ENCODE measurements at places on chromosomes 11 and 22.

DNA sequence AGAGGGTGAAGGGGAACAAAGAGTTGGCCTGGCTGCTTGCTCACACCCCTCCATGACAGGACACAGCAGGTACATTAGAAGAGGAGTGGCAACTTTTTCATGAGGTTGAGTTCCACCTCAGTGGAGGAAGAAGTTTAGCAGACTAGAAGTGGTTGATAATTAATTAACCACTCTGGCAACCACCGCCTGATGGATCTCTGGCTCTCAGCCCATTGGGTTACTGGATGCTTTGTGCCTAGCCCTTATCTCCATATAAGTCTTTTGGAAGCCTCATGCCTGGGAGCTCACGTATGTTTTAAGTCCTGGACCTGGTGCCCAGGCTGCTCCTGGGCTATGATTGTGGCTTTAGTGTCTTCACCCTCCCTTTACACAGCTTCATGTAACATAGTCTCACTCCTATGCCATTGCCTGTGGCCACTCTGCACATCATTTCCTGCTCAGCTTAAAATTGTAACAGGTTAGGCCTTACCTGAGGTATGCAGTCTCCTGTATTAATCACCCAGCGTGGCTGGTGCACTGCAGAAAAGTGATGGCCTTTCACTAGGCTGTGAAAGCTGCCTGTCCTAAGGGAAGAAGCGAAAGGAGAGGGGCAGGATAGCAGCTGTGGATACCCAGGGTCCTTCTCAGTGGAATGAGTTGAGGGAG, 72.7 kb upstream of the CRTAM start:
- DNase-seq: no peak

DNA sequence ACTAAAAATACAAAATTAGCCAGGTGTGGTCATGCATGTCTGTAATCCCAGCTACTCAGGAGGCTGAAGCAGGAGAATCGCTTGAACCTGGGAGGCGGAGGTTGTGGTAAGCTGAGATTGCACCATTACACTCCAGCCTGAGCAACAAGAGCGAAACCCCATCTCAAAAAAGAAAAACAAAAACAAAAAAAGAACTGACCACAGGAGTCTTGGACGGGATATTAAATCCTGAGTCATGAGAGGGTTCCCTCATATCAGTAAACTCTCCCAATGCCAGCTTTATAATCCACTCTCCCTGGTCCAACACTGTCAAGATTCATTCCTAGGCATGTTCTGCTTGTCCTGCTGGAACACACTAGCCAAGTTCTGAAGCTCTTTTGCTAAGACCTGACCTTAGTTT, 61.5 kb upstream of the EP300 start:
- DNase-seq: no peak

DNA sequence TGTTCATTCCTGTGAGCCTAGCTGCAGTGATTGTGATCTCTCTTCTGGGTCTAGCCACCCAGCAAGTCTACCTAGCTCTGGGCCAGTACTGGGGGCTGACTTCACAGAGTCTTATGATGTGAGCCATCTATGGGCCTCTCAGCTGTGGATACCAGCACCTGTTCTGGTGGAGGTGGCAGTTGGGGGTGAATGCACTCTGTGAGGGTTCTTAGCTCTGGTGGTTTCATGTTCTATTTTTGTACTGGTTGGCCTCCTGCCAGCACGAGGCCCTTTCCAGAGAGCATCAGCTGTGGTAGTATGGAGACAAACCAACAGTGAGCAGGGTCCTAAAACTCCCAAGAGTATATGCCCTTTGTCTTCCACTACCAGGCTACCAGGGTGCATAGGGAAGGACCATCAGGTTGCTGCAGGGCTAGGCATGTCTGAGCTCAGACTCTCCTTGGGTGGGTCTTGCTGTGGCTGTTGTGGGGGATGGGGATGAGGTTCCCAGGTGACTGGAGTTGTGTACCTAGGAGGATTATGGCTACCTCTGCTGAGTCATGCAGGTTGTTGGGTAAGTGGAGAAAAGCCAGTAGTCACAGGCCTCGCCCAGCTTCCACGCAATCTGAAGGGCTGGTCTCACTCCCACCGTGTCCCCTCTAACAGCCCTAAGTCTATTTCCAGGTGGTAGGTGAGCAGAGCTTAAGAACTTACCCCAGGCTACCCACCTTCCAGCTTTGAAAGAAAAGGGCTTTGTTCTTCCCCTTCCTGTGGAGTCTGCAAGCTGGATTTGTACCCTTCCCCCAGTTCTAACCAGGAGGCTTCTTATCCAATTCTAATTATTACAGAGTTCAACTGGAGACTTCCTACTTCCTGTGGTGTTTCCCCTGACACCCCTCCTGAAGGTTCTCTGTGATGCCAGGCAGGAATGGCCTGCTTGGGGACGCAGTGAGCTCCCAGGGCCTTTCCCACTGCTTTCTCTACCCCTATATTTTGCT, 250.7 kb downstream of the LUZP2 start:
- peak; percentile 81 for DNase-seq

DNA sequence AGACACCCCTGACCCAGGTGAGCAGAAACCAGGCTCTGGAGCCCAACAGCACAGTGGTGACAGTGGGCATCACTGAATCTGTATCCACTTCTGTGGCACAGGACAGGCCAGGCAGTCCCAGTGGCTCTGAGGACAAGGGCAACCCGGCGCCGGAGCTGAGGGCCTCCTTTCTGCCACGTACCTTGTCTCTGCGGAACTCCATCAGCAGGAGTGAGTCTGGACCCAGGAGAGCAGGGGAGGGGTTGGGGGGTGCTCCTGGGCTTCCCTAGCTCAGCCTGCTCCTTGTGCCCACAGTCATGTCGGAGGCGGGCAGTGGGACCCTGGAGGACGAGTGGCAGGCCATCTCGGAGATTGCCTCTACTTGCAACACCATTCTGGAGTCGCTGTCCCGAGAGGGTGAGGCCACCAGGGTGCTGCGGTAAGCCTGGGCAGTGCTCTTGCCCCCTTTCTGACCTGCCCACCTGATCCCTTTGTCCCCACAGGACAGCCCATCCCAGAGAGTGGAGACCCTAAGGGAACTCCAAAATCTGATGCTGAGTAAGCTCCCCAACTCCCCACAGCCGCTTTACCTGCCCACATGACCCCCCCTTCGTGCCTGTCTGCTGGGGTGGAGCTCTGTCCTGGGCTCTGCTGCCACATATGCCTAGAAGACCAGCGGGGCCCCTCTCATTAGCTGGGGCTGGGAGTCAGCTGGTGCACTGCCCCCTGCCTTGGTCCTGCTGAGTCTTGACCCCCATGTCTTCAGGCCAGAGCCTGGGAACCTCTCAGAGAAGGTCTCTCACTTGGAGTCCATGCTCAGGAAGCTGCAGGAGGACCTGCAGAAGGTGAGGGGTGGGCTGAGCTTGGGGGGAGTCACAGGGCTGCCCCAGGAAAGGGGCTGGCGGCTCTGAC, 12.0 kb downstream of the SIPA1 start:
- DNase-seq: no peak

- DNase-seq: no peak
Measured at GRCh38 chr22:49228431-49229037, 599.1 kb downstream of the BRD1 start.

GRCh38 chr22:41001722-41002122, 50.5 kb downstream of the RBX1 start:
- DNase-seq: no peak

- DNase-seq: no peak
Measured at GRCh38 chr11:134604886-134605285, 192.8 kb upstream of the B3GAT1 start.

GRCh38 chr11:92384358-92384757, 159.7 kb downstream of the FAT3 start:
- no peak for DNase-seq

DNA sequence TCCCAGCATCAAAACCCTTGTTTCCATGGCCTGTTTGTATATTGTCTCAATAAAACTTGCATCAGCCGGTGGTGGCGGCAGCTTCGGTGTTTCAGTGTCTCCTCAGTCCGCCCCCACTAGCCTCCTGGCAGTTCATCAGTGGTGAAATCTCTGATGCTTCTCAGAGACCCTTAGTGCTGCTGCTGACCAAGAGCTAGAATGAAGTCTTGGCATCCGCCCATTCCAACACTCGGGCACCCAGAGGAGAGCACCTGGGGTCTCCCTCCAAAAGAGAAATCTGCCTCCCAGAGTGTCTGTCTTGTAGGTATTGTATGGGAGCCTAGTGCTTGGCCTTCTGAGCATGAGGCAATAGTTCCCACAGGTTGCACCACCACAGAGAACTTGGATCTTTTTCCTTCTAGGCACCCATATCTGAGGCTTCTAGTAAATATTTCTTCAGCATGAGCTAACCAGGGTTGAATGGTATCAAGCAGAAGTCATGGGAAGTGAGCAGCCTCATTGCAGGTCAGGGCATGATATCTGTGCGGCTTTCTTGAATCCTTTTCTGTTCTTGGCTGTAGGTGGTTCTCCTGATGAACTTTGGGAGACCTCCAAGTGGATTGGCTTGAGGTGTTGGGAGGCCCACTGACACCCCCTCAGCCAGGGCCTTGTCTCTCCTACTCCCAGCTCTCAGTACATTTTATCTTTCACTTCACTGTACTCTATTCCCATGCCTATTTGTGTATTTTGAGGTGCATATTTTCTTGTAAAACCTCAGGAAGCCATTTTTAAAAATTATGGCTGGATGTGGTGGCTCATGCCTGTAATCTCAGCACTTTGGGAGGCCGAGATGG, 13.2 kb upstream of the AIFM3 start:
- no peak for DNase-seq

- no peak for DNase-seq
Measured at GRCh38 chr22:50039669-50040443, 18.2 kb downstream of the TTLL8 start.

- no peak for DNase-seq
Measured at GRCh38 chr22:24060375-24060788, 49.3 kb downstream of the CABIN1 start.

GRCh38 chr11:71568704-71569349, 3.5 kb downstream of the KRTAP5-10 start:
- no peak for DNase-seq

DNA sequence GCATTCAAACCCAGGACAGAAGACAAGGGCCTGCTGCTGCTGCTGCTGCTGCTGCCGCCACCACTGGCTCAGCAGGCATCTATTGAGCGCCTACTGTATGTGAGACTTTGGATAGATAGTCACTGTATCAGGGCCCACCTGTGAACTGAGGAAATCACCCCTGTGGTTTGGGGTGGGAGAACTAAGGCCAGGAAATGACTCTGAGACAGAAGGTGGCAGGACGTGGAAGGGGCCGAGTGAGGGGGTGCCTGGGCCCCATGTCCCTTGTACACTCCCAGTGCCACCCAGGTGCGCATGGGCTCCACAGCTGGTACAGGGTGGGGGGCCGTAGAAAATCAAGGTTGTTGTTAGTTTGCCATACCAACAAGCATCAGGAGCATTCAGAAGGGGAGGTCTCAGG, 50.6 kb downstream of the ARHGAP8 start:
- no peak for DNase-seq

DNA sequence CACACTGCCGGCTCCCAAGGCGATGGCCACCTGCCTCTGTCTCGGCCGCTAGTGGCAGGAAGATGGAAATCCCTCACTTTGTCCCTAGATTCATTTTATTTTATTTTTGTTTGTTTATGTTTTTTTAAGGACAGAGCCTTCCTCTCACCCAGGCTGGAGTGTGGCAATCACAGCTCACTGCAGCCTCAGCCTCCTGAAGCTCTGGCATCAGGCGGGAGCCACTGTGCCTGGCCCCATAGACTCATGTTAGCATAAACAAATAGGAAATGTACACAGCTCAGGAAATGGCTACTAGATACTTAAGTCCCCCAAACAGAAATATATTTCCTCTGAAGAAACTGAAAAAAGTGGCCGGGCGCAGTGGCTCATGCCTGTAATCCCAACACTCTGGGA, 3.5 kb downstream of the TMEM80 start:
- DNase-seq: no peak

DNA sequence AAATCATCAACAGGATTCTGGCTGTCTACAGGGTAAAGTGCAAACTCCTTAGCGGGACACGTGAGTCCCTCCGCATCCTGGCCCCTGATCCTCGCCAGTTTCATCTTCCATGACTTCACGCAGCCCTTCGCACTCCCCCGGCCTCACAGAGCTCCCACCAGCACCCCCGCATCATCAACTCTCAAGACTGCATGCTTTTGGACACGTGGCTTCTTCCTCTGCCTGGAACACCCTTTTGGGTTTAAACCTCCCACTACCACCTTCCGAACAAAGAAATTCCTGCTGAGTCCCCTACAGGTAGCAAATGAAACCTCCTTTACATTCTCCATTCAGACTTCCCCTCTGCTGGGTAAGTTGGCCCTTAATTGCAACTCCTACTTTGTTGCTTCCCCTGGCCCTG, 12.6 kb upstream of the EIF3M start:
- no peak for DNase-seq

GRCh38 chr22:48959496-48959895, 868.2 kb downstream of the BRD1 start:
- DNase-seq: no peak

GRCh38 chr22:34687116-34687515, 378.8 kb upstream of the ISX start:
- no peak for DNase-seq

- no peak for DNase-seq
Measured at GRCh38 chr11:23944923-23945322, 551.9 kb upstream of the LUZP2 start.

GRCh38 chr11:134100171-134100570, 31.3 kb downstream of the JAM3 start:
- DNase-seq: no peak

DNA sequence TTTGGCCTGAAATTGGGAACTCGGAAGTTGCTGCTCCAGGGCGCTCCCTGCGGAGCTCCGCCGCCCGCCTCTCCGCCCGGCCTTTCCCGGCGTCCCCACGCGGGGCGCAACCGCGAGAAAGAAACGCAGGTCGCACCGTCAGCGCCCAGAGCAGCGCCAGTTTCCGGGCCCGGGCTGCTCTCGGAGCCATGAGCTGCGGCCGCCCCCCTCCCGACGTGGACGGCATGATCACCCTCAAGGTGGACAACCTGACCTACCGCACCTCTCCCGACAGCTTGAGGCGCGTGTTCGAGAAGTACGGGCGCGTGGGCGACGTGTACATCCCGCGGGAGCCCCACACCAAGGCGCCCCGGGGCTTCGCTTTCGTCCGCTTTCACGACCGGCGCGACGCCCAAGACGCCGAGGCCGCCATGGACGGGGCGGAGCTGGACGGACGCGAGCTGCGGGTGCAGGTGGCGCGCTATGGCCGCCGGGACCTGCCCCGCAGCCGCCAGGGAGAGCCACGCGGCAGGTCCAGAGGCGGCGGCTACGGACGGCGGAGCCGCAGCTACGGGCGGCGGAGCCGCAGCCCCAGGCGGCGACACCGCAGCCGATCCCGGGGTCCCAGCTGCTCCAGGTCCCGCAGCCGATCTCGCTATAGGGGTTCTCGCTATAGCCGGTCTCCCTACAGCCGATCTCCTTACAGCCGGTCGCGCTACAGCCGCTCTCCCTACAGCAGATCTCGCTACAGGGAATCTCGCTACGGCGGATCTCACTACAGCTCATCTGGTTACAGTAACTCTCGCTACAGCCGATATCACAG, 521 bp downstream of the SRSF8 start:
- peak; percentile 88 for DNase-seq
